ENCODE measurements at places on chromosomes 5 and 9.

DNA sequence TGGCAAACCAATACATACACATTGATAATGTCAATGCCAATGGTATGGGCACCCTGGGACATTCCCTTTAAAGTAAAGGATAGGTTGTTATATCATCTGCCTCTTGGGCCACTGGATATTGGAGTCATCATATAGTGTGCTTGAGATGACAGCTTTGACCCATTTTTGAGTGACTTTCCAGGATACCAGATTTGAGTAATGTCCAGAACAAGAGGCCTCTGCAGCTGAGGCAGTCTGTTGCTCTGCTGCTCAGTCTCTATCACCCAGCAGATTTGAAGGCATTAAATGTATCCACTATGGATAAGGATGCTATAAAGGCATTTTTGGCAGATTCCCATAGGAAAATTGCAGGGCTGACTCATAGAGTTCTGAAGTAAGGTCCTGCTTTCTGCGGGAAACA is 525.6 kb upstream of the SEMA6A start:
- DNase-seq: no peak

GRCh38 chr9:94014920-94015319 is 59.8 kb upstream of the BARX1 start:
- no peak for DNase-seq

DNA sequence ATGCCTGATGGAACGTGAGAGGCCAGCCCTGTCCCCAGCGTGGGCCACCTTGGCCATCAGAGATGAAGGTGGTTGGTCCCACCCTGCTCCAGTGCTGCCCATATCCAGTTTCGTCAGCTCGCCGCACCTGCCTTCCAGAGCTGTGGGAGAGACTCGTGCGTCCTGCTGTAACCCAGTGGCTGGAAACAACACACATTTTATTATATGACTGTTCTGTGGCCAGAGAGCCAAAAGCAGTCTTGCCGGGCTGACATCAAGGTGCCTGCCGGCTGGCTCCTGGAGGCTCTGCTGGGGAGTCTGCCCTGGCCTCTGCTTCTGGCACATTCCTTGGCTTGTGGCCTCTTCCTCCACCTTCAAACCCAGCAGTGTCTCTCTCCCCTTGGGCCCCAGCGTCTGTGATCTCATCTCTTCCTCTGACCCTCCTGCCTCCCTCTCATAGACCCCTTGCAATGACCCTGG is 94.7 kb downstream of the RXRA start:
- no peak for DNase-seq

- DNase-seq: no peak
These were observed 5.6 kb downstream of the IFNA14 start for GRCh38 chr9:21234153-21234687.

DNA sequence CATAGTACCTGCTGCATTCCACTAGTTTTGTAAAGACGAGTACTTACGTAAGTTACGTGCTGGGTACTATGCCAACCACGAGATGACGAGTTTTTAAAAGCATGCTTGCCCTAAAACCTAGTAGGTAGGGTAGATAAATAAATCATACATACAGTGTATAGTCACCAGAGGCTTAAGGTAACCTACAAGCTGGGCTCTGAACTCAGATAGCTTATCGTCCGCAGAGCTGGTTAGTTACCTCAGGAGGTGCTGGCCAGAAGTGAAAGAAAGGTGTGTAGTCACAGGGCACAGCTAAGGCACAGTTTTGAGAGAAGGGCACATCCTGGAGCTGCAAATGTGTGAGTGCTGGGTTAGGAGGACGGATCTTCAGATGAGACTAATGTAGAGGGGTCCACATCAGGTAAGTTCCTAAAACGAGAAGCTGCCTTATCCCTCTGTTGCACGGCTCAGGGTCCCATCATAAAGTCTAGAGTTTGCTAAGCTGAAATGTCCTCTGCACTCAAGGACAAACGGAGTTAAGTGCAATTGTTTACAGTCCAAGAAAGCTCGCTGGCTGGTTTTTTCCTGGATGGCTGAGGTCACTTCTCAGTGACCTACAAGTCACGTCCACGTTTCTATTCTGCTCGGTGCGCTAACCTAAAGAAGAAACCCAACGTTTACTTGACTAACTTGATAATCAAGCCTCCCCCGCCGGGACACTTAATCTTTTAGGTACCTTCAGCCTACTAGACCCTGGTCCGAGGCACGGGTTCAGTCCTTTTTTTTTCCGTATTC is 1.1 kb upstream of the SNX24 start:
- DNase-seq: no peak

GRCh38 chr5:42621242-42621641 is 135.4 kb upstream of the CCDC152 start:
- DNase-seq: no peak

GRCh38 chr5:172074896-172075295 is 68.5 kb upstream of the FBXW11 start:
- no peak for DNase-seq

GRCh38 chr5:31133488-31133887 is 60.0 kb upstream of the CDH6 start:
- DNase-seq: no peak

DNA sequence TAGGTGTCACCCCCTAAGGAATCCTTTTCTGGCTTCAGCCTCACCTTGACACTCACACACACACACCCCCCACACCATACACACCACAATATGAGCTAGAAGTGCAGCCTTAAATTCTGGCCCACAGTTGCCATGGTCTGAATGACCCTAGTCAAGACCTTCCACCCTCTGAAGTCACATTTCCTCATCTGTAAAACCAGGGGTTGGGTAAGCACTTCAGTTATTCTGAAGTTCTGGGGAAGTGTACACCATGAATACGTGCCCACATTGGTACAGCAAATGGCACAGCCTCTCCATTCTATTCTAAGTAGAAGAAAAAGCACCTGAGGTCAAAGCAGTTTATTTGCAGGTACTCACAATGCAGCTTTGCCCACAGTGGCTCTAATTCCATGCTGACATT is 372.8 kb upstream of the KLF4 start:
- no peak for DNase-seq

DNA sequence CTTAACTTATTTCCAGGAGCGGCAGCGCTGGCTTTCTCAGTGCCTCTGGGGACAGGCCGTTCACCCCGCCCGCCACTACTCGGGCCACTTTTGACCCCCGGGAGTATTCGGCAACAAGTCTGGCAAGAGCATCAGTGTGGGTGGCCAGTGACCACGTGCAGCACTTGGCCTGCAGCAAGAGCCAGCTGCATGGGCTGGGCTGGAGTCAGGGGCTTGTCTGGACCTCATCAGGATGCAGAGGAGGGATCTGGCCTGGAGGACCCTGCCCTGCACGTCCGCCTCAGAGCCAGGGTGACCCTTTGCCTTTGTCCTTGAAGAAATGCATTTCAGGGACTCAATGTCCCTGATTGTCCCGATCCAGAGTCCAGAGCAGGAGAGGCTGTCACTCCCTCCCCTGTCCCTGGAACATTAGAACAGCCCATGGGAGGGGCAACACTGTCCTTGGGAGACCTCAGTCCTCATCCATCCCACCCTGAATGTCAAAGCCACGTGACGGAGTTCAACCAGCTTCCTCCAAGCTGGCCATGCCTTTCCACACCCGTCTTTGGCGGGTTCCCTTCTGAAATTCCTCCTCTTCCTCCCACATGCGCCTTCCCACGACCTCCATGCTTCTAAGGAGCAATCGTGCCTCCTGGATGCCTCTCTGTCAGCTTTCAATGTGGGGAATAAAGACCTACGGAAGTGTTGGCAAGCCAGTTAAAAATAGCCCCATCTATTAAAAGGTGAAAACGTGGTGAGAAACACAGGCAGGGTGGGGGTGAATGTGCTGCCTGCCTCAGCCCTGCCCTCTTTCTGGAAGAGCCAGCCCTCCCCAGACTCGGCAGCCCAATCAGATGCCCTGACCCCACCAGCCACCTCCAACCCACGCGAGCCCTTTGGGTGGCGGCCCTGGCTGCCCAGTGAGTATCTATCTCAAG is 99.0 kb downstream of the OLFM1 start:
- DNase-seq: no peak

DNA sequence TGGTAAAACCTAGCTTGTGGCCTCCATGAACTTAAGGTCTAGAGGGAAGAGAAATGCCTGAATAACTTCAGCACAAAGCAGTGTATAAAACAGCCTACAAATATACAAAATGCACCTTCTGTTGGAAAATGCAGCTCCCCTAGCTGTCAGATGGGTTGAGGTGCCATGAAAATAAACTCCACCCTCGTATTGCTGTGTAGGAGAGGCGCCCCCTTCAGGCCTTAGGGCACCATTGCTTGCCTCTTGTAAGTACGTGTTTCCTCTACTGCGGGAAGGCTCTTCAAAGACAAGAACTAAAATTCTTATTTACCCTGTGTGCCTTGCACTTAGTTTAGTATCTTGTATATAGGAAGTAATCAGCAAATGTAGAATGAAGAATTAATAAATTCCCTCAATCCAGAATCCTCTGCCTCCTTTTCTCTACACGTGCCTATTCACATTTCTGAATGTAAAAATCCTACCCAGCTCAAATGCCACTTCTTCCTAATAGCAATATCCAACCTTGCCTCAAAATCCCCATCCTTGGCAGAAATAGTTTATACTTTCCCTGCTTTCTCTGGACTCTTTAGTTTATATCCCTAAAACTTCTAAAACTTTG is 393.7 kb upstream of the PDE4D start:
- peak; percentile 2 for DNase-seq

GRCh38 chr5:44046619-44047364 is 342.4 kb downstream of the FGF10 start:
- no peak for DNase-seq

DNA sequence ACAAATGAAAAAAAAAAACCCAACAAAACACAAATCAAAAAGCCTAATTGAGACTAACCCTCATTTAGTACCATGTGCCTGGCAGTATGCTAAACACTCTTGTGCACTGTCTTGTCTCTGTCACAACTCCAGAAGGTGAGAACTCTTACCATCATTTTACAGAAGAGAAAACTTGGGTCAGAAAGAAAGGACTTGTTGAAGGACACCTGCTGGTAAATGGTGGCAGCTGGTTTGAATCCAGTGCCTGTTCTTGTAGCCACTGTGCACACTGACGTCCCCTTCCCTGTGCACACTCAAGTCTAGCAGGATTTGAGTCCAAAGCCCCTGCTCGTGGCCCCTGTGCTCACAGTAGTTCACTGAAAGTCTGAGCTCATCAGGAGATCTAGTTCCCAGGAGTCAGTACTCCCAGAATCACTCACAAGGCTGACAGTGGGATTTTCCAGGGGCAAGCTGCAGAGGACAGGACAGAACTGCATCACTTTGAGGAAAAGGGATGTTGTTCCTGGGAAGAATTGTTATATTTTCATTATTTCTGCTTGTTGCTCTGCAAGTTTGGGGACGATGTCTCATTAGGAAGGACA is 43.0 kb upstream of the HSD17B4 start:
- no peak for DNase-seq

- no peak for DNase-seq
These were observed 20.3 kb downstream of the AOPEP start for GRCh38 chr9:94746541-94747370.

All from stimulated activated CD8-positive, alpha-beta memory T cell treated with anti-CD3 and anti-CD28 coated beads, Interleukin-15, amount 100 ng/mL, for 48 hours (primary cell).